ENCODE measurements at places on chromosomes 2 and 18.

DNA sequence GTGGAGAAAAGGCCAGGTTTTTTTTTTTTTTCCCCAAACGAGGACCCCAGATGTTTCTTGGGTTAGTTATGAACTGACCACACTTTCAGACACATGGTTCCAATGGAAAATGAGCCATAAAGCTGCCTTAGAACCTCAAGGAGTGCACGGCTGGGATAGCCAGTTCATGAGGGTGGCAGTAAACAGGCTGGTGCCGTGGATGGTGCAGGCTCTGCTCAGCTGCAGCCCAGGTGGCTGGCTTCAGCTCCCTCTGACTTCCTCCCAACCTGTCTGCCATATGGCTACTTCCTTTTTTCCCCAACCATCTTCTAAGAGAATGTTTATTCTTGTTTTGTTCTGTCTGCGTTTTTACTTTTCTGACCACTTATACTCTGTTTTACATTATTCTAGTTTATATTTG, 109.8 kb upstream of the LMAN1 start:
- H3K27me3 ChIP-seq, result no peaks in the 10 kb centered on the region
- no peaks in the 10 kb centered on the region for H3K36me3 ChIP-seq
- no peak overlapping the region for H3K27ac ChIP-seq

DNA sequence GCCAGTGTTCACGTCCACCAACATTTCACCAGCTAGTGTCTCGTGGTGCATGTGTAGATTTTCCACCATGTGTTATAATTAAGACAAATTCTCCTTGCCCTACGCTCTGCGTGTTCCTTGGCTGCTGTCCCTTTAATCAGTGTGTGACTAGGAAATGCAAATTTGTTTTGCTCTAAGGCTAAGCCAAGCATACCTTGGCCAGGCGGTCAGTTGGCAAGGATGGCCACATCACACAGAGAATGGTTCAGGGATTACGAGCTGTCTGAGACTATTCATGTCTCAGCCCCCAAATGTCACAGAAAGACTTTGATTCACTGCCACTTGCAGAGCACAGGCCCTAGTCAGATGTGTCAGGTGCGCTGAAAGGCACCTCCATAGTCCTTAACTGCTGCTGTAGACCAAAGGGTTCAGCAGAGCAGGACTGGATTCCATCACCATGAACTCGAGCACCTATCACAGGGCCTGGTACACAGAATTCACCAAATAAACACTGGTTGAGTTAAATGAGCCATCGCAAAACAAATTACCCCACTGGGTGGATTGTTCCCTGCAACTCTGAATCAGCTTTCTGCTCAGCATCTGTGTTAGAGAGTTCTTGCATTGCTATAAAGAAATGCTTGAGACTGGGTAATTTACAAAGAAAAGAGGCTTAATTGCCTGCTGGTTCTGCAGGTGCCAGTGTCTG, 128.4 kb downstream of the CABLES1 start:
- H3K27ac ChIP-seq, result no peak overlapping the region
- H3K4me1 ChIP-seq, result peaks cover 20% of the 10 kb centered on the region
- no peaks in the 10 kb centered on the region for H3K36me3 ChIP-seq
- no peak overlapping the region for H3K4me3 ChIP-seq
- no peak for DNase-seq
- no peaks in the 10 kb centered on the region for H3K27me3 ChIP-seq

DNA sequence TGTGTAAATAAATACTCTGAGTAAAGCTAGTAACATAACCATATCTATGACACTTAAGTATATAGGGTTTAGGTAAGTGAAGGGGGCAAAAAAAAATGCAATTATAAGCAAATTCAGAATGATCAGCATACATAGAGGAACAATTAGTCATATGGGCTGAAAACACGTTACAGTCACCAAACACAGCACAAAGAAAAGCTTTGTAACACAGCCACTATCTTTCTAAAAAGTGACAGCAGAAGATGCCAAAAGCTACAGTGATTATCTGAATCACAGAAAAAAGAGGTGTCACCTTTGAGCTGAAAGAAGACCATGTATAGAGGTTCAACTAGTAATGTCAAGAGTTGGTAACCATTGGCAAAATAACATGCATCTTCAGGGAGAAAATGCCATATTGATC, 115.5 kb downstream of the ERBB4 start:
- no peak overlapping the region for H3K27ac ChIP-seq
- H3K27me3 ChIP-seq, result no peaks in the 10 kb centered on the region
- H3K4me1 ChIP-seq, result no peaks in the 10 kb centered on the region
- no peaks in the 10 kb centered on the region for H3K36me3 ChIP-seq
- no peak overlapping the region for H3K4me3 ChIP-seq

DNA sequence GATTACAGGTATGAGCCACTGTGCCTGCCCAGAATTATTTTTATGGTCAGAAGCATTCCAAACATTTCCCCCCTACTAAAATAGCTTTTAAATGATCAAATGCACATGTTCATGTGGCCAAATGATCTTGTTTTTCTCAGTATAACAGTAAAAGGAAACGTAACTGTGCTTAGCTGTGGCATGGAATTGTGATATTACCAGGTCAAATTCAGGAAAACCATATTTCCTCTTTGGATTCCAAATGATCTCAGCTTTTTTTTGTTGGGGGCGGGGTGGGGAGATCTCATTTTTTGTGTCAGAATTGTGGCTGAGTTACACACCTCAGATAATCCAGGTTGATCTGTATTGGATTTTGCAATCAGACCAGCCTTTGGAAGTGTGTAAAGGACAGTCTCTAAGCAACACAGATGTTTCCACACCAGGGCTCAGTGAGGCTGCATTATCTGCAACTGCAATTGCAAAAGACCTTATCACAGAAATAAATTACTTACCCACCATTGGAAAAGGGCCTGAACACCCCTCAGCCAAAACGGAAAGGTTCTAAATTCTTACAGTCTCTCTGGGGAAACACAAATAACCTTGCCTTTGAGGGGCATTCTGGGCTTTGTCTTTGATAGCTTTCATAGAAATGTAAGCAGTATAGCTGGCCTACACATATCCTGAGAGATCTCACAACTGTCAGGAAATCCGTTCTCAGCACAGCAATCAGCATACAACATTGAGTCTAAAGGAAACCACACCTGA, 8.4 kb downstream of the CASP10 start:
- H3K4me3 ChIP-seq, result no peak overlapping the region
- DNase-seq, result no peak
- peaks cover 23% of the 10 kb centered on the region for H3K4me1 ChIP-seq

- H3K36me3 ChIP-seq, result no peaks in the 10 kb centered on the region
- H3K4me1 ChIP-seq, result no peaks in the 10 kb centered on the region
- no peaks in the 10 kb centered on the region for H3K27me3 ChIP-seq
Measured at GRCh38 chr2:20391951-20392699, 41.5 kb upstream of the PUM2 start.

GRCh38 chr18:76420898-76421684, 74.0 kb downstream of the ZNF516 start:
- H3K27me3 ChIP-seq, result no peaks in the 10 kb centered on the region
- no peak for DNase-seq
- H3K27ac ChIP-seq, result no peak overlapping the region
- H3K36me3 ChIP-seq, result peaks cover 11% of the 10 kb centered on the region
- H3K4me3 ChIP-seq, result no peak overlapping the region
- peaks cover 15% of the 10 kb centered on the region for H3K4me1 ChIP-seq

GRCh38 chr2:153307223-153307622, 171.3 kb downstream of the RPRM start:
- no peaks in the 10 kb centered on the region for H3K36me3 ChIP-seq
- no peak for DNase-seq
- no peak overlapping the region for H3K27ac ChIP-seq

- no peak overlapping the region for H3K27ac ChIP-seq
- no peak overlapping the region for H3K4me3 ChIP-seq
- no peaks in the 10 kb centered on the region for H3K36me3 ChIP-seq
- DNase-seq, result no peak
- no peaks in the 10 kb centered on the region for H3K27me3 ChIP-seq
- no peaks in the 10 kb centered on the region for H3K4me1 ChIP-seq
Measured at GRCh38 chr18:39724652-39725051, 2159.1 kb upstream of the CELF4 start.

- H3K27me3 ChIP-seq, result no peaks in the 10 kb centered on the region
- DNase-seq, result no peak
- H3K4me3 ChIP-seq, result no peak overlapping the region
- no peaks in the 10 kb centered on the region for H3K4me1 ChIP-seq
Measured at GRCh38 chr2:156517419-156517818, 81.2 kb downstream of the GPD2 start.

GRCh38 chr2:112794841-112795240, 10.5 kb upstream of the IL1A start:
- DNase-seq, result no peak
- no peaks in the 10 kb centered on the region for H3K27me3 ChIP-seq
- H3K4me1 ChIP-seq, result peaks cover 53% of the 10 kb centered on the region
- no peaks in the 10 kb centered on the region for H3K36me3 ChIP-seq
- peak overlapping the region; percentile 99 for H3K27ac ChIP-seq
- no peak overlapping the region for H3K4me3 ChIP-seq

- H3K27ac ChIP-seq, result peak overlapping the region; percentile 78
- no peak overlapping the region for H3K4me3 ChIP-seq
- peak; percentile 96 for DNase-seq
- H3K36me3 ChIP-seq, result no peaks in the 10 kb centered on the region
Measured at GRCh38 chr2:173048897-173049661, 26.6 kb upstream of the MAP3K20 start.

DNA sequence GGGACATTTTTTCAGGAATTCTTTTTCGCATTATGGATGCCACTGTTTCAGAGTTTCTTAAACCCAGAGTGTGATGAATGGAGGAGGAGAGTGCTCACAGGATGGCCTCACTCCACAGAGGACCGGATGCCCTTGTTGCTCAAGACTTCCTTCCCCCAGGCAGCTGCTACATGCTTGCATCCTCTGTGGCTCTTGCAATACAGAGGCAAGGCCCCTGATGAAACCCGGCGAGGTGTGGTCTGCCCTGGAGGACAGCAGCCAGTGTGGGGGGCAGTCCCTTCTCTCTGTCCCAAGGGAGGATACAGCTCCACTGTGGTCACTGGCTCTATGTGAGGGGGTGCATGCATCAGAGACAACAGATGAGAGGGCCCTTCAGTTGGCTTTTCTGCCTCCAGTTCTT, 109.6 kb downstream of the SH3RF3 start:
- peak overlapping the region; percentile 81 for H3K27ac ChIP-seq
- H3K27me3 ChIP-seq, result no peaks in the 10 kb centered on the region
- H3K36me3 ChIP-seq, result no peaks in the 10 kb centered on the region
- no peak overlapping the region for H3K4me3 ChIP-seq

- peaks cover 41% of the 10 kb centered on the region for H3K4me1 ChIP-seq
- no peaks in the 10 kb centered on the region for H3K27me3 ChIP-seq
- peak; percentile 66 for DNase-seq
- no peak overlapping the region for H3K4me3 ChIP-seq
- peak overlapping the region; percentile 85 for H3K27ac ChIP-seq
Measured at GRCh38 chr2:31318361-31319336, 84.7 kb downstream of the EHD3 start.

DNA sequence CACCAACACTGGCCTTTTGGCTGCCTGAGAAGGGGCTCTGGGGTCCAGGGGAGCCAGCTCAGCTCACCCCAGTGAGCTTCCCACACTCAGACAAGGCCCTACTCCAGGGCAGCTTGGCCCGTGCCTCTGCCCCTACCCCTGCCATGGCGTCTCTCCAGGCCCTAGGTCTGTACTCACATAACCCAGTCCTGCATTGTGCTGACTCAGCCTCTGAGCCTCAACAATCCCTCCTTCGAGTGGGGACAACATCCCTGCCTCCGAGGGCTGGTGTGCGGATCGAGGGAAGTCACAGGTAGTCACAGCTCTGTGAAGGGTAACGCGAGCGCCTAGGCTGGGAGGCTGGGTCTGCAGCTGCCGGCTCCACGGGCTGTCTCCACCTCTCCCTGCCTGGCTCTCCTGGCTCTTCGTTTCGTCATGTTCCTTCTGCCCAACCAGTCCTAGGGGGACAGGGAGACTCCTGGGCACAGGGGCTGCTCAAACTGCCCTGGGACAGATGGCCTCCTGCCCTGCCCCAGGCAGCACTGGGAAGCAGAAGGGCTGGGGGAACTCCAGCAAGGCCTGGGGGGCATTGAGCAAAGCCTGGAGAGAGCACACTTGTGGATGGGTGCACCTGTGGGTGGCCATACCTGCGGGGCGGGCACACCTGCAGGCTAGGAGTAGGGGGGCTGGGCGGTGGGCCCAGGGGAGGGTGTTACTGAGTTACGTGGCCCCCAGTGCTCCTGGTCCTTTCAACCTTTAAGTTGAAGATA, 74.6 kb downstream of the RRM2 start:
- DNase-seq, result no peak
- peaks cover 5% of the 10 kb centered on the region for H3K36me3 ChIP-seq
- no peak overlapping the region for H3K27ac ChIP-seq
- no peak overlapping the region for H3K4me3 ChIP-seq
- H3K4me1 ChIP-seq, result no peaks in the 10 kb centered on the region

DNA sequence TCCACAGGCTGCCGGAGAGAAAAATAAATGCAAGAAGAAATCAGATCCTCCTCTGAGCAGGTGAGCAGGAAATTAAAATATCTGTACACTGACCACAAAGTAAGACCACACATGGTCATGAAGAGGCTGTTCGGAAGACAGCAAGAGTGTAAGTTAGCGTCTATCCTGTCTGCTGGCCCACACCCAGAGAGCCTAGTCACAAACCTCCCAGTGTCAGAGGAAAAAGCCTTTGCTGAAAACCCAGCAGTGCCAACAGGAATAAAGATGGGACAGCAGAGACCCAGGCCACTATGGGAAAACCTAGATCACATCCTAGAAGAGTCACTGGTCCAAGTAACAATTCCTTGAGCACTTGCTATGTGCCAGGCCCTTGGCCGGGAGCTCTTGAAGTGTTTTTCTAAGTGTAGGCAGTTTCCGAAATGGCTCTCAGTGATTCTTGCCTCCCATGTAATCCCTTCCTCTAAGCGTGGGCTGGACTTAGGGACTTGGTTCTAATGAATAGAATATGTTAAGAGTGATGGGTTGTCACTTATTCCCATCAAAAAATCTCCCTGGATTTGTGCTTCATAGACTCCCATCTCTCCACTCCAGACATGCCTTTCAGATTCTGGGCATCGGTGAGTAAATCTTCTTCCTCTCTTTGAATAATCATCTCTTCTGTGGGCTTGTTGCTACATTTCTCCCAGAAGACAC, 110.9 kb upstream of the PKDCC start:
- no peak overlapping the region for H3K27ac ChIP-seq
- H3K27me3 ChIP-seq, result no peaks in the 10 kb centered on the region
- no peaks in the 10 kb centered on the region for H3K4me1 ChIP-seq
- no peaks in the 10 kb centered on the region for H3K36me3 ChIP-seq
- H3K4me3 ChIP-seq, result no peak overlapping the region
